ENCODE measurements at places on chromosomes 3 and 15.
A peak's percentile ranks its signal among the peaks of the same experiment; 100 is the strongest.

GRCh38 chr3:73045391-73045790 lies 16.1 kb upstream of the EBLN2 start:
- no peak for DNase-seq

DNA sequence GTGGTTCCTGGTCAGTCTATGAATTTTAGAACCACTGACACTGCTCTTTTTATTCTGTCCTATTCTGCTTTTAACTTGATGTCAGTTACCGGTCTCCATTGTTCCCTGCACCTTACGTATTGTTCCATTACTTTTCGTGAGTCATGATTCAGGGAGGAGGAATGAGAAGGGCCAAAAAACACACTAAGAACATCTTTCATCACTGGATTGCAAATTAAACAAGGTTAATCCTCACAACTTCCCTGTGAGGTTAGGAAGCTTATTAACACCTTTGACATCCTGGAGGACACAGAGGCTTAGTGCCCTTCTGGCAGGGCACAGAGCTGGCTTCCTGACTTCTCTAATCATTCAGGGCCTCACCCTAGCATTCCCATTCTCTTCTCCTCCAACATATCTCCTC lies 227.6 kb upstream of the SATB1 start:
- no peak for DNase-seq

- no peak for DNase-seq
Observed at GRCh38 chr15:86444527-86444926, 364.9 kb downstream of the AGBL1 start.

DNA sequence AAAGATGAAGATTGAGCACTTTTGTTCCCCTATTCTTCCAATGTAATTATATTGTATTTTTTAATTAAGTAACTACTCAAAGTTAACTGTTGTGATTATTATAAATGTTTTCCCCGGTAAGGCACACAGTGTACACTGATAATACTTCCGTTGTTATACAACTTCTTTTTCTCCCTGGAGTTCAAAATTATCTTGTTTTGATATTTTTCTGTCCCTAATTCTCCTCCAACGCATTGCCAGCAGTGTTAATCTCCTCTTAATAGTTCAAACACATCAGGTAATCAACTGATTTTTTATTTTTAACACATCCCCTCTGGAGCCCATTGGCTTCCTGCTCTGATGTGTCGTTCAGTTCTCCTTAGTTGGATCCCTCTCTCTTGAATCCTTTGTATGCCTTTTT lies 32.3 kb upstream of the MFSD1 start:
- DNase-seq = no peak

- no peak for DNase-seq
Observed at GRCh38 chr3:7744850-7745249, 756.8 kb upstream of the LMCD1 start.

DNA sequence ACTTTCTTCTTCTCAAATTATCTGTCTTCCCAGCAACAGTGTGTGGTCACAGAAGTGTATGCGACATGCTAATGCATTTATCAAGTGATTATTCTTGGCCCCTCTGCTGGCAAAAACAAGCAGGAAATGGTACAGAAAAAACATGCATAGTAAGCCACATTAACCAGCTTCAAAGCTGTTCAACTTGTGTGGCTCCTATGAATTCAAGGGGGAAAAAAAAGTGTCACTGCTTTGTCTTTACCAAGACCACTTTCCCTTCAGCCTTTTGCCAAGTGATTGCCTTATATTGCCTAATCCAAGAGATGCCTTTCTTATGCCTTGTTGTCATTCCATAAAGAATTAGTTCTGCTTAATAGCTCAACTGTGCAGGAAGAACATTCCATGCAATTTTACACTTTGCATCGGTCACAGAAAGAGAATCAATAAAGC lies 39.1 kb downstream of the PRTG start:
- DNase-seq = no peak

GRCh38 chr15:95584088-95584487 lies 746.4 kb upstream of the NR2F2 start:
- DNase-seq = no peak

- DNase-seq = no peak
Observed at GRCh38 chr3:112904786-112905185, 58.1 kb upstream of the CD200R1L start.

- no peak for DNase-seq
Observed at GRCh38 chr15:32838820-32839219, 121.0 kb downstream of the GREM1 start.

GRCh38 chr15:63860555-63860954 lies 26.8 kb upstream of the HERC1 start:
- no peak for DNase-seq

DNA sequence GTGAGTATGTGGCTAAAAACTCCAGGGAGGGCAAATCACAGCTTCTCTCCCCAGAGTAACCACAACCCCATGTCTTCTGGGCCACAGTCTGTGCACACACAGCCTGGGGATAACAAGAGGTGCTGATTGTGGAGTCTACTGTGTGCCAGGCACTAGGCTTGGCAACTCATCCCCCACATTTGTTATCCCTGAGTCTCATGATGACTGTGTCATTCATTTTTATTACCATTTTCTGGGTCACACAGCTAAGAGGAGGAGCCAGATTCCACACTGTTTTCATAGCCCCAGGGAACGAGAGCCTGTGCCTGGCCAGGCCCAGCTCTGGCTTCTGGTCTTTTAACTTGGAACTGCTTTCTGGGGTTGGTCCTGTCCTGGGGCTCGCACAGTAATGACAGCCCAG lies 34.5 kb downstream of the ESYT3 start:
- no peak for DNase-seq

DNA sequence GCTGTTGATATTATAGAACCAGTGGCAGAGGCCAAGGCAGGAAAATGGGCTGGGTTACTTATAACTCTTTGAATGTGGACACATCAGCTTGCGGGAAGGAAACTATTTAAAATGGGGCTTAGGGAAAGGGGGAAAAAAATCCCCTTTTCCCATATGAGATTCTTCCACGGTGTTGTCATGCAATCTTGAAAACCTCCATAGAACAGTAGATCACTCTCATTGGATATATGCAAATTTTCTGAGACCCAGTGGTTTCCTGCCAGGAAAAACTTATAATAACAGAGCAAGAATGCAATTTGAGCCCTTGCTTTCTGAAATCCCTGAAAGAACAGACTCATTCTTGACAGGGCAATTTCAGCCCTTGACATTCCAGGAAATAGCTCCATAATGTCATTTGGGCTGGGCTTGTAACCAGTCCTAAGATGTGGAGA lies 31.1 kb downstream of the TMEM212 start:
- no peak for DNase-seq

- no peak for DNase-seq
Observed at GRCh38 chr3:71930056-71930991, 145.4 kb upstream of the PROK2 start.

DNA sequence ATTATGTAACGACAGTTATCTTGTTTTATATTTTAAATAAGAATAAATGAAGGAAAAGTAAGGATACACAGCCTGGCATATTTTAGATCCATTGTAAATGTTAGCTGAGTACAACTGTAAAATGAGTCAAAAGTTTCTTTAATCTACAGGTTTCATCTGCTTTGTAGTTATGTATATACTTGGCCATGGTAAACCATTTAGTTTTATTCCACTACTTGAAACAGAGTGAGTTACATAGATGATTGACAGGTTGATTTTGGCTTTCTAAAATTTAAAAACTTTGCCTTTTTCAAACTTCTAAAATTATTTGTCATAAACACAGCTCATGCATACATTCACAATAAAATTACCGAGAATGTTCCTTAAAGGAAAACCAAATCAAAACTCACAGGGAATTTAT lies 371.2 kb downstream of the ROBO1 start:
- DNase-seq = no peak

- no peak for DNase-seq
Observed at GRCh38 chr3:152211655-152212054, 57.1 kb upstream of the MBNL1 start.

- no peak for DNase-seq
Observed at GRCh38 chr15:77603611-77604336, 28.9 kb downstream of the LINGO1 start.

DNA sequence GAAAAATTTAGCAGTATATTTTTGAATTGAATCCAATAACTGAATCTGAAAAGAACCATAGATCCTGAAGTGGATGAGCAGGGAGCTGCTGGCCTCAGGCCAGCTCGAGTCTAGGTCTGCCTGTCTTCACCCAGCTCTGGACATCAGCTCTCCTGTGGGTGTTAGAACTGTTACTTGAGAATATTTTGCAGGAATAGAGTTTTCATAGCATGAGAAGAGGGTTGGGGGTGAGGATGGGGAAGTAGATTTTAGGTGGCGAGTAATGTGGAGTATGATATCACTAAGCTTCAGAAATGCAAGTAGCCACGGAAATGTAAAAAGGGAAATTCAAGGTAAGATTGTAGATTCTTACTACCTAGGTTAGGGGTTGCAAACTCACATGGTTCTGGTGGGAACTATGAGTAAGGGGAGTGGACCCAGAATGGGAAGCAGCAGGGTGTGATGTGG lies 6.2 kb downstream of the RAB8B start:
- no peak for DNase-seq

GRCh38 chr15:75325922-75326321 lies 9.9 kb upstream of the COMMD4 start:
- no peak for DNase-seq

DNA sequence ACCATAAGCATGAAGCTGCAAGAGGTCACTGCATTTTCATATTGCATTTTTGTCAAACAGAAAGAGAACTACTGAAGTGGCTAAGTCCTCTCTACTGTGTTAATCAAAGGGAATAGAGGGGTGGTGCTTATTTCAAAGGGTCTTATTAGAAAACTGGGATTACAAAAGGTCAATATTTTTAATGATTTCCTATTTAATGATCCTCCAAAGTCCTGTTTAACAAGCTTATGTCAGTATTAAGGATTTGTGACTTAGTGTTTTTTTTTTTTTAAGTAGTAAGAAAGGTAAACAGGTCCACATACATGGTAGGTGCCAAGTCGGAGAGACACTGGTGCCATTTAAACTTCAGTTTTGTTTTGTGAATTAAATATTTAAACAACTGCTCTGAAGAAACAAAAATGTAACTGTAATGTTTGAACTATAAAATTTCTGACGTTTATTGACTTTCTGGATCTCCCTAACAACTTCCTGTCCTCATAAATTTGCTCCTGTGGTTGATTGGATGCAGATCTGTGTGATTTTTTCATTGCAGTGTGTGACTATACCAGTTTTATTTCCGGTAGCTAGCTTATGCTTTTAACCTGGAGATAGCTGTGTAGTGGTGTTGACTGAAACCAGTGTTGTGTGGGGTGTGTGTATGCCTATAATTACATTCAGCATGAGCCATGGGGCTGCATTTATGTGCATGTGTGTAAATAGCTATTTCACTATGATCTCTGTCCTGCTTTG lies 8.6 kb upstream of the CACNA1D start:
- DNase-seq = no peak

GRCh38 chr15:31440754-31441311 lies 114.2 kb downstream of the KLF13 start:
- DNase-seq = peak; percentile 36

- DNase-seq = no peak
Observed at GRCh38 chr3:148190441-148190990, 507.2 kb upstream of the AGTR1 start.

DNA sequence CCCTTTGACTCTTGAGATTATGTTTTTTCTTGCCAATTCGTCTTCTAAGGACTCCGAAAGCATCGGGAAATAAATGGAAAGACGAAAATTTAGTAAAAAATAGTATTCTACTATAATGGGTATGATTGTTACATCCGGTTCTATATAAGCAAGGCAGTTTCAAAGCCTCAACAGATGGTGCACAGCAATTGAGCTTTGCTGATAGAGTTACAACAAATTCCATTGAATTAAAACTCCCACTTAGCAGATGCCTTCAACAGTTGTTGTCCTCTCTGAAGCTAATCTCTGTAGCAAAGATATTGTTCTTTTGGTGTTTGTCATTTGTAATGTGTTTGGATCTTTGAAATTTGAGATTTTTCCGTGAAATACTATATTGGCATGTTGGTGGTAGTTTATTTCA lies 16.1 kb upstream of the GHSR start:
- DNase-seq = no peak

GRCh38 chr15:43330780-43331087 lies 361 bp upstream of the LCMT2 start:
- no peak for DNase-seq

GRCh38 chr3:140586311-140586710 lies 91.6 kb upstream of the TRIM42 start:
- no peak for DNase-seq

- DNase-seq = no peak
Observed at GRCh38 chr15:33043636-33044035, 150.9 kb downstream of the FMN1 start.

- no peak for DNase-seq
Observed at GRCh38 chr15:65088643-65089021, 12.1 kb downstream of the KBTBD13 start.

- DNase-seq = no peak
Observed at GRCh38 chr15:46442901-46443590, 808.2 kb downstream of the SQOR start.

GRCh38 chr15:85579957-85580694 lies 199.7 kb downstream of the AKAP13 start:
- DNase-seq = no peak

DNA sequence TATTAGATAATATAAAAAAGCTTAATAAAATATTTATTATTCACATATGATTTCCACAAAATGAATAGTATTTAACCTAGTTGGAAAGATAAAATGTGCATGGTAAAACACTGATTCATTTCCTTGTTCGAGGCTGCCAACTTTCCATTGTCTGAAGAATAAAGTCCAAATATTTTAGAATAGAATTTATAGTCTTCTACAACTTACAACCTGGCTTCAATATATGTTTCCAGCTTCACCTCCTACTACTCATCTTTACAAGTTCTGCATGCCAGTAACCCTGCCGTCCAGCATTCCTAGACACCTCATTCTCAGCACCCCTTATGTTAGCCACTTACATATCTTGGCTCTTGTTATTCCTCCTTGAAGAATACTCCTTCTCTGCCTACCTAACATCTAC lies 244.5 kb downstream of the FGF12 start:
- DNase-seq = no peak

- no peak for DNase-seq
Observed at GRCh38 chr15:51172193-51172592, 77.5 kb upstream of the TNFAIP8L3 start.

- peak; percentile 40 for DNase-seq
Observed at GRCh38 chr3:158097593-158098308, 8.5 kb downstream of the SHOX2 start.

GRCh38 chr3:29145360-29145759 lies 135.5 kb upstream of the RBMS3 start:
- no peak for DNase-seq

- no peak for DNase-seq
Observed at GRCh38 chr3:8206971-8207617, 294.5 kb upstream of the LMCD1 start.

GRCh38 chr3:11915621-11916424 lies 69.1 kb upstream of the TAMM41 start:
- no peak for DNase-seq

GRCh38 chr15:96670389-96670788 lies 339.9 kb downstream of the NR2F2 start:
- no peak for DNase-seq

GRCh38 chr3:61117045-61117898 lies 134.0 kb downstream of the FHIT start:
- DNase-seq = no peak

DNA sequence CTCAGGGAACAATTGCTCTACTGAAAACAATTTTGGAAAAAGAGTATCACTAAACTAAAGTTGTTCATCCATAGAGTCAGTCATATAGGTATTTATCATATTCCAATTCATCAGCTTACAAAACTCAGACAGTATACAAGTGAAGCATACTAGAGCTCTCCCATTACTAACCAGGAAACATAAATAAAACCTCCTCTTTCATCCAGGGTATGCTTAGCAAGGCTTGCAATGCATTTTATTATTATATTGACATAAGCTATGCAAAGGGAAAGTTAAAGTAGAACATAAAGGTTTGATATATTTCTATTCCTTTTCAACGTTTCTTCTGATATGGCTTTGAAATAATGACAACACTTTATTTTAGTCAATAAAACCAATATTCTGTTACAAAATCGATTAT lies 106.7 kb downstream of the GOLIM4 start:
- DNase-seq = no peak

Measured in activated T-cell treated with anti-CD3 and anti-CD28 coated beads, Interleukin-2, amount 50 U/mL, for 4 hours (primary cell).